BJ (cell line): ENCODE measurements at places on chromosomes 13 and 19.

DNA sequence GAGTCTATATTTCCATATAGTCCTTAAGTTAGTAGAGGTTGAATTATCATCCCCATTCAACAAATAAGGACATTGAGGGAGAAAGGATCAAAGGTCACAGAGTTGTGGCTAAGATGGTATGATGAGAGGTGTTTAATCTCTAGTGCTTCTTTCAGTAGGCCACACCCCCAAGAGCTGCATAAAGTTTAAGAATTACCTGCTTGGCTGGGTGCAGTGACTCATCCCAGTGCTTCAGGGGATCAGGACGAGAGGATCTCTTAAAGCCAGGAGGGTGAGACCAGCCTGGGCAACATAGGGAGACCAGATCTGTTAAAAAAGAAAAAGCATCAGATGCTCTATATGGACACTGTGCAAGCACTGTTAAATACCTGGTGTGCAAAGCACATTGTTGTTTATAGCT, 560.0 kb upstream of the KLHL1 start:
- DNase-seq = no peak

- no peak for DNase-seq
These were observed 37.4 kb upstream of the TEX29 start for GRCh38 chr13:111282997-111283396.

DNA sequence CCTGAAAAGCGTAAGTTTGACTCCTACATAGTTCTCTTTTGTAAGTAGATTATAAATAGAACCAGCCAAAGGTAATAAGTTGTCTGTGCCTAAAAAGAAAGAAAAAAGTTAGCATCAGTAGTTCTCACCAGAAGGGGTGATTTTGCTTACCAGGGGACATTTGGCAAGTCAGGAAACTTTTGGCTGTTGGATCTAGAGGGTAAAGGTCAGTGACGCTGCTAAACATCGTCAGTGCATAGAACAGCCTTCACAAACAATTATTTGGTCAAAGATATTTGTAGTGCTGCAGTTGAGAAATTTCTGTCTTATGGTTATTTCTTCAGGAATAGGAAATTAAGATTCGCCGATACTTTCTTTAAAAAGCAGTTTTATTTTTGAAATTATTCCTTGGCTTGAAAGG, 2.0 kb downstream of the USPL1 start:
- no peak for DNase-seq

- DNase-seq = no peak
These were observed 1.5 kb upstream of the ECH1 start for GRCh38 chr19:38833092-38833425.

- DNase-seq = peak; percentile 43
These were observed 33.2 kb downstream of the KDM4B start for GRCh38 chr19:5002143-5002542.

DNA sequence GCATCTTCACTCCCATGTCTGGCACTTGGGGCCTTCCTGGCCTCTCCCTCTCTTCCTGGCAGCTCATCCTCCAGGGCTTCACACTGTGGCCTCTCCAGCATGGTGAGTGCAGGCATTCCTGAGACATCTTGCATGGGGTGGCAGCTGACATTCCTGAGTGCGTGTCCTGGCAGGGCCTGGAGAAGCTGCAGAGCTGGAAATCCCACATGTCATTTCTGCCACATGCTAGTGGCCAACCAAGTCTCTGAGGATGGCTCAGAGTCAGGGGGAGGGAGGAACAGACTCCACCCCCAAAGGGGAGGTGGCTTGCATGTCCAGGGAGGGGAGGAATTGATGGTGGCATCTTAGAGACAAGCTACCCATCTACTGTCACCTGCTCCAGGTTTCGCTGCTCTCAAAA, 41.6 kb upstream of the AMER2 start:
- DNase-seq = no peak

DNA sequence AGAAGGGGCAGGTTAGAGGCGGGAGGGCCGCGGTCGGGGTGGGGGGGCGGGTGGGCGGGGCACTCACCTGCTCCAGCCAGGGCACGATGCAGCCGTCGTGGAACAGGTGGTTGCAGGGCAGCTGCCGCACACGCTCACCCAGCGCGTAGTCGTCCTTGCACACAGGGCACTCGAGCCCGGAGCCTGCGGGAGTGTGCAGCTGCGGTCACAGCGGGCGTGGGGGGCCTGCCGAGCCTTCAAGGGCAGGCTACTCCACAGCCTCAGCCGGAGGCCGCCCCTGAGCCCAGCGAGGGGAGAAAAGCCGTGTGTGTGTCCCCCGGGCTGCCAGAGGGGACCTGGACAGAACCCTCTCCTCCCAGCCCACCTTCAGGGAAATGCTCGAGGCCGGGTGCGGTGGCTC, 8.6 kb downstream of the FGF22 start:
- no peak for DNase-seq

DNA sequence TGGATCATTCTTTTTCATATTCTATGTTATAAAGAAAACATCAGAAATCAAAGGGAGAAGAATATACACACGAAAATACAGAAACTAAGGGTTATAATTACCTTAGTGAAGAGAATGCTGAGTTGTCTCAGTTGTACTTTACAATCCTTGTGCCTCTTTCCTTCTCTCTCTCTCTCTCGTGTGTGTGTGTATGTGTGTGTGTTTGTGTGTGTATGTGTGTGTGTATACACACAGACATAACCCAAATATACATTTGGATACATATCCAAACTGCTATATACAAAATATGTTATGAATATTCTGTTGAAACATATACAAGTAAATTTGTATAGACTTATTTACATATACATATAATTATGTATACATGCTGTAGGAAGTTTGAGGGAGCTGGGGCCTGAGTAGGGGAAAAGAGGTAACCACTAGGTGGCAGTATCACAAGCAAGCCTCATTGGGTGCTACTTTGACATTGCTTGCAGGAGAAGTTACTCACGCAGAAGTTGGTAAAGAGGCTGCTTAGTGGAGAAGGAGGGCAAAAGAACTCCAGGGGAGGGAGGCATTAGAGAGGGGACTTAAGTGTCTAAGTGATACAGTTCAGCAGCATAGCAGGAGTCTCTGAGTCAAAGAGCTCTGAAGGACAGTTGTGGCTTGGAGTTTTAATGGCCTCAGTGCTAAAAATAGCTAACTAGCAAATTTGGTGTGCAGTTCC, 465.1 kb upstream of the PCDH20 start:
- DNase-seq = no peak

DNA sequence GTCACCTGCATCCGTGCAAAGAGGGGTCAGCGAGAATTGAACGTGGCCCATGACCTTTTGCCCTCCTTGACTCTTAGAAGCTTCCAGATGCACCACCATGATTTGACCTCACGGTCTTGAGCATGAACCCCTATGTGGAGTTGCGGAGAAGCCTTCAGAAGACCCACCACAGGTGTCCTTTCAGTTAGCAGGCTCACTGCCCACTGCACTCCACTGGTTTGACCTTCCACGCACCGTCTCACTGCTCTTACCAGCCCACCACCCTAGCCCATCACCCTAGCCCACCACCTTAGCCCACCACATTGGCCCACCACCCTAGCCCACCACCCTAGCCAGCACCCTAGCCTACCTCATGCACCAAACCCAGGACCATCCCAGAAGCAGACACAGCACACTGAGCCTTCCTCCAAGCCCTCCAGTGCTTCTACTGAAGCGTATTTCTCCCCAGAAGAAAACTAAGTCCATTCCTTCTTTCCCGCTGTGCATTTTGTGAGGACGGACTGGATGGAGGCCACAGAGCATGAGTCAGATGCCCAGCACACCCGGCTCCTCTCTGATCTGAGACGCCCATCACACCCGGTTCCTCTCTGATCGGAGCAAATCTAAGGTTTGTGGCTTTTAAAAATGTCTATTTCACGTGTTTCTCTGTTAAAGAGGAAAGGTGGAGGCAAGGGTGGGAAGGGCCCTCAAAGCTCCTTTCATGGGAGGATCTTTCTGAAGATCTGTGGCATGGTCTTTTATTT, 45.8 kb downstream of the SOX1 start:
- DNase-seq = no peak

DNA sequence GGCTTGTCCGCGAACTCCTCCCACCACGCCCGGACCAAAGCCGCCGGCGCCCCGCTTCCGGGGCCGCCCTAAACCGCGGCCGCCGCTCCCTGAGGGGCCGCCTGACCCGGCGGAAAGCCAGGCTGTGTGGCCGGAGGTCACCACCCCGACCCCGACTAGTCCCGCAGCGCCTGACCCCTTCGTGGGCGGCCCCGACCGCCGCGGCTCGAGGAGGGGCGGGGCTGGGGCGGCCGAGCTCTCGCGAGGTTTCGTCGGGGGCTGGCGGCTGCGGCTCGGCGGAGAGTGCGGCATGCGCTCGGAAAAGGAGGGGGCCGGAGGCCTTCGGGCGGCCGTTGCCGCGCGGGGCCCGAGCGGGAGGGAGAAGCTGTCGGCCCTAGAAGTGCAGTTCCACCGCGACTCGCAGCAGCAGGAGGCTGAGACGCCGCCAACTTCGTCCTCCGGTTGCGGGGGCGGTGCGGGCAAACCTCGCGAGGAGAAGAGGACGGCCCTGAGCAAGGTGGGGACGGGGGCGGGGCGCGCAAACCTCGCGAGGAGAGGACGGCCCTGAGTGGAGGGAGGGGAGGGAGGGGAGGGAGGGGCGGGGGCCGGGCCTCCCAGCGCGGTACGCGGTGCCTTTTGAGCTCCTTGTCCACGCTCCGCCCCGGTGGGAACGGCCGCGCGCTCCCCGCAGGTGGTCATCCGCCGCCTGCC, at the start of gene UPF3A:
TSS of gene UPF3A (plus strand) at position 251 of the 690 bp plus-strand sequence. CDS start at position 290, 39 bp downstream.
- peak; percentile 19 for DNase-seq

DNA sequence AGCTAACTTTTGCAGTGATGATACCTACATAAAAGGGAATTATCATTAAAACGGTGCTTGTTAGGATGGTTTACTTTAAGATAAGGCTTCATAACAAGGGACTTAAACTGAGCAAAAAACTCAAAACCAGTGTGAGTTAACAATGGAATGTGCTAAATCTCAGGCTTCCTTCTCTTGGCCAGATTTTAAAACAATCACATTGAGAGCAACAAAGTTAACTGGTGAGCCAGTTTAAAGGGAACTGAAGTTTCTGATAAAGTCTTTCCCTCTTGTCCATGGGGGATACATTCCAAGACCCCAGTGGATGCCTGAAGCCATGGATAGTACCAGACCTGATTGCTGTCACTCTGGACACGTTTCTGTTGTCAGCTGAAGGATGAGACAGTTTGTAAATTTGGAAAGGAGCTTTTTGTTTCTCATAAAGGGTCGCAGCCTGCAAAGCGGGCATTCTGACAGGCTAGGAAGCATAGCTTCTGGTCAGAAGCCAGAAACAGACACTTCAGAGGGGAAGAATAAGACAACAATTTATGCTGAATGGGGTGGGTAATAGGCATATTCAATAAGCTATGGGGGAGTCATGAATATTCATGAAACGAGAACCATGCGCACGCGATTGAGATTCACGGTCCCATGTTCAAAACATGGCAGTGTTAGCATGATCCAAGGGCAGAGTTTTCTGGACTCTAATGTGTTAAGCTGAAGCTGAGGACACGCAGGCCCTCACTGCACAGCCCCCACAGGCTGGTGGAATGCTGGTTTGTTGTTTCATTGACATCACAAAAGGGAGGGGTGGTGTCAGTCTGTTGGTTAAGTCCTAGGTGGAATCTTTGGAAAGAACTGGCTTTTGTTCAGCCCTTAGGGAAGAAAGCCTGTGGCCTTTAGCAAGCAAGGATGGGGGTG, 150.6 kb upstream of the RNF113B start:
- no peak for DNase-seq

GRCh38 chr19:4363571-4364304, 20.4 kb downstream of the MPND start:
- no peak for DNase-seq

DNA sequence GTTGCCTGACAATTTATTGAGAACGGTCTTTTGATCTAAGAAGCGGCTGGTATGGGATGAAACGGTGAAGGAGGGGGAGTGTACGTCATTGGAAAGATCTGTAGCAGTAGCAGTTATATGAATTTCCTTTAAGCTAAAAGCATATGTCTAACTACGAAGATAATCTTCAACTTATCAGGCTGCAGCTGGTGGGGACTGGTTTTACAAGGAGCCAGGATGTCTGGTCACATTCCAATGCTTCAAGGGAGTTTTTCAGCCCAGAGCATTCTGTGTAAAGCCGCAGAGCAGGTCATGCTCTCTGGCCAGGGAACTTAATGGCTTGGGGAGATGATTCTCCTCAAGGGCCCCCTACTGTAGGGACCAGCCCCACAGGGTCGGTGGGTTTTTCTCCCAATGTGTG, 29.2 kb downstream of the CLEC4M start:
- no peak for DNase-seq

GRCh38 chr13:32902029-32902780, 114.0 kb upstream of the KL start:
- DNase-seq = no peak
